ENCODE measurements at places on chromosomes 2 and 18. TPM values are rescaled to one million over a fixed set of nuclear protein-coding genes. Genes with fewer than 3 reads are reported as not detected.
A peak's percentile ranks its signal among the peaks of the same experiment; 100 is the strongest.

DNA sequence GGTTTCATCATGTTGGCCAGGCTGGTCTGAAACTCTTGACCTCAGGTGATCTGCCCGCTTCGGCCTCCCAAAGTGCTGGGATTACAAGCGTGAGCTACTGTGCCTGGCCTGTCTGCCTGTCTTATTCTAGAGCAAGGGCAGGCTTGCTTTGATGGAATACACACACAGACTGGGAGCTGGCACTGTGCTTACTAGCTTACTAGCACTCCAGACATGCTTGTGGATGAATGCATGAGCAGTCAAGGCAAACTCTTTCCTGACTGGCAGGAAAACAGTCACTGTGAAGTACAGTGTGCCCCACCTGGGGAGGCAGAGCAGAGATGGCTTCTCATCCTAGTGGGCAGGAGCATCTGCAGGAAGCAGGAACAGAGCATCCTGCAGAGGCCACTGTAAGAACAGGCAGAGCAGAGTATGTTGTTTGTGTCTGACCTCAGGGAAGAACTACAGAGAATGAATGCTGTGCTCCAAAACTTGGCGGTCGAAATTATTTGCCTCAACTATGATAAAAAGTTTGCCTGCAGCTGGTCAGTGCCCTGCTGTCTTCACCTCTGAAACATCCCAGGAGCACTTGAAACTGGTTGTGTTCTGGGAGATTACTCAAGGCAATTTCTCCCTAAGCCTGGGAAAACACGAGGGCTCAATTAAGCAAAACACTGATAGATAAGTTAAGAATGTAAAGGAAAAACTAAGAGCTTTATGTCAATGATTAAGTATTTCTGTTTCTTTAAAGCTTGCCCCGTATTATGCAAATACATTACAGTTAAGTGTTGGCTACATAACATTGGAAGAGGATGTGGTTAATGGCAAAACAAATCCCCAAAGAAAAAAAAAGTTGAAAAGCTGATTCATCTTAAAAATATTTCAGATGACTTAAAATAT lies 102.4 kb downstream of the VAPA start:
- DNase-seq, result peak; percentile 65

- no peak for DNase-seq
These were observed 6.7 kb downstream of the COA5 start for GRCh38 chr2:98601532-98602132.

DNA sequence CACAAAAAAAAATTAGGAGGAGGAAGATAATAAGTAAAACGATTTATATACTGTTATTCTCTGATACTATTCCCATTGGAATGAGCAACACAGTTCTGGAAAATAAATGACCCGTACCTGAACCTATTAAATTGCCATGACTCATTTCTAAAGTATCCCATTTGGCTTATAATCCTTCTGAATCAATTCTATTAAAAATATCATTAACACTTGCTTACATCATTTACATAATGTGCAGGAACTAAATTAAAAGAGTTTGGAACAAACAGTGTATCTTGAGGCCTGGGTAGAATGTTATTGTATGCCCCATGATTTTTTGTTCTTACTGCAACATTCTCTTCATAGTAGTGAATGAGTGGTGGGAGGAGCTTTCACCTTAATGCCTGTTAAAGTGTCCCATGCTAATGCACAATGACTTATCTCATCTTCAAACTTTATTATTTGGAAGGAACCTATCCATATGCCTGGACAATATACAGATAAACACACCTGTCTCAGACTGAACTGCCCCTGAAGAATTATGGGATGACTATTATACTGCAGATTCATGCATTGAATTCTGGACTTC lies 549.9 kb upstream of the ACVR2A start:
- no peak for DNase-seq

GRCh38 chr2:9020267-9020666 lies 16.8 kb upstream of the MBOAT2 start:
- DNase-seq, result no peak

DNA sequence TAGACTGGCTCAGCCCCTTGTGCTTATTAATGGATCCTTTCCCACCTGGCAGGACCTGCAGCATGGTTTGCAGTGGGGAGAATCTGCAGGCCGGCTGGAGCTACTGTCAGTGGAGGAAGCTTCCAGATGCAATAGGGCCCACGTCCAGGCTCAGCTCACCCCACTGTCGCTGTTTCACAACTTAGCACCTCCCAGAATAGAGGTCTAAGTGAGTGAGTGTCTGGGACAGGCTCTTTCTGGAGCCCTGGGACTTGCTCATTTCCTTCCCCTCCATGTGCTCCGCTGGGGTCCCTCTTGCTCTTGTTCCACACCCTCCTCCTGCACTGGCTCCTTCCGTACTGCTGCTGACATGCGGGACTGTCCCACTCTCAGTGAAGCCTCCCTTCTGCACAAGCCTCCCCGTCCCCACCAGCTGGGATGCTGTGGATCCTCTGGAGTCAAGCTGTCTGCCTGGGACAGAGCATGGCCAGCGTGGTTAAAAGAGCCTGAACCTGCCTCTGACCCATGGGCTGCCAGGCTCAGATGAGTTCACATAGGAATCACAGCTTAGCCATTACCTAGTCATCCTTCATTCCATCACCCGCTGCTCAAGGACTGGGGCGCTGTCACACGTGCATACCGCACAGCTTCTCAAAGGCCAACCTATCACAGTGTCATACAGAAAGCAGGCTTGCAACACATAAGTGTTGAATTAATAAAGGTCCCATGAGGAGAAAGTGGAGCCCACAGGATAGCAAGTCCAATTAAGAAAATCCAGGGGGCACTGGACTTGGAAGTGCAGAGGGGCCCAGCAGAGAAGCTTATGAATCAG lies 135.9 kb downstream of the ACKR3 start:
- DNase-seq, result peak; percentile 95

GRCh38 chr2:53407363-53408080 lies 360.1 kb upstream of the CHAC2 start:
- no peak for DNase-seq

GRCh38 chr2:188430705-188431104 lies 139.0 kb downstream of the GULP1 start:
- no peak for DNase-seq

- DNase-seq, result no peak
These were observed 104.3 kb upstream of the ST6GAL2 start for GRCh38 chr2:106990297-106990696.

- DNase-seq, result no peak
These were observed 11.7 kb upstream of the ELAC1 start for GRCh38 chr18:50956116-50956515.

The LBX2 gene
- total RNA-seq, result 1.9 TPM

The GRB14 gene
- 20.2 TPM for total RNA-seq

The NYAP2 gene
- 1.6 TPM for total RNA-seq

The TRAK2 gene
- total RNA-seq, result 44.3 TPM

The CNGA3 gene
- 0.23 TPM for total RNA-seq
